ENCODE measurements at places on chromosomes 1 and 21. TPM values are rescaled to one million over a fixed set of nuclear protein-coding genes. Genes with fewer than 3 reads are reported as not detected.

The CACHD1 gene
- 2.2 TPM for total RNA-seq

DNA sequence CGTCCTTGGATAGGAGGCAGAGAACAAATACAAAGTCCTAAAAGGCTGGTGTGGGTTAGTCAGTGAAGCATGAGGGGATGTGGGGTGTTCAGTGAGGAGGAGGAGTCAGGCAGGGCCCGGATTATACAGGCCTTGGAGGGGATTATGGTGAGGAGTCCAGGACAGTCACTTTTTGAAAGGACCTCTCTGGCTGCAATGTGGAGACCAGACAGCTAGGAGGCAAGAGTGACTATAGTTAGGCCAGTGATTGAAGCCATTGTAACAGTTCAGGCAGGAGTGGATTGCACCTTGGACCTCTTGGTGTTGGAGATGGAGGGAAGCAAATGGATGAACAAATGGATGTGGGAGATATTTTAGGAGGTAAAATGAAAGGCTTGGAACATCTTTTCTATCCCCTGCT is 115.8 kb downstream of the C1orf94 start:
- no peaks in the 10 kb centered on the region for H3K36me3 ChIP-seq
- H3K4me1 ChIP-seq = no peaks in the 10 kb centered on the region
- no peaks in the 10 kb centered on the region for H3K27me3 ChIP-seq
- no peak overlapping the region for H3K4me3 ChIP-seq
- H3K27ac ChIP-seq = no peak overlapping the region

GRCh38 chr1:19033926-19034680 is 77.6 kb upstream of the IFFO2 start:
- peak overlapping the region; percentile 73 for H3K27ac ChIP-seq
- H3K4me1 ChIP-seq = peaks cover 16% of the 10 kb centered on the region
- no peak for DNase-seq
- H3K36me3 ChIP-seq = no peaks in the 10 kb centered on the region

DNA sequence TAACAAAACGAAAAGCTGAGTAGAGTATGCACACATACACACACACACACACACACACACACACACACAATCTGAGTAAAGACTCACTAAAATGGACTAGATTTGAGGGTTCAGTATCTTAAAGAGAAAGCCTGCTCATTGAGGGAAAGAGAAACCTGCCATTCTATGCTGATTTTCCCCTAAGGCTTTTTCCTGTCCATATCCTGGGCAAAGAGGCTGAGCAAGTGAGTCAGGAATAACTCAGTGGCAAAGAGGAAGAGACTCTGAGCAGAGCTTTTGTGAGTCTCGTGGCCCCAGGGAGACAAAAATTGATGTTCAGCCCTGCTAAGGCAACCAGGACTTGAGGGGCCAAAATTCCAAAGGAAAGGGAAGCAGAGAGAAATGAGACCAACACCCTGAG is 37.3 kb upstream of the RUNX1 start:
- no peak overlapping the region for H3K27ac ChIP-seq
- no peak overlapping the region for H3K4me3 ChIP-seq
- no peaks in the 10 kb centered on the region for H3K4me1 ChIP-seq
- no peaks in the 10 kb centered on the region for H3K36me3 ChIP-seq
- H3K27me3 ChIP-seq = no peaks in the 10 kb centered on the region
- no peak for DNase-seq

Data from esophagus squamous epithelium (tissue), 5 donors.